Activated CD4-positive, alpha-beta T cell treated with anti-CD3 and anti-CD28 coated beads, Interleukin-2, amount 50 U/mL, for 24 hours (primary cell): ENCODE measurements at places on chromosomes 5 and 9.

- DNase-seq, result no peak
Measured at GRCh38 chr9:127185181-127185580, 62.7 kb upstream of the ANGPTL2 start.

DNA sequence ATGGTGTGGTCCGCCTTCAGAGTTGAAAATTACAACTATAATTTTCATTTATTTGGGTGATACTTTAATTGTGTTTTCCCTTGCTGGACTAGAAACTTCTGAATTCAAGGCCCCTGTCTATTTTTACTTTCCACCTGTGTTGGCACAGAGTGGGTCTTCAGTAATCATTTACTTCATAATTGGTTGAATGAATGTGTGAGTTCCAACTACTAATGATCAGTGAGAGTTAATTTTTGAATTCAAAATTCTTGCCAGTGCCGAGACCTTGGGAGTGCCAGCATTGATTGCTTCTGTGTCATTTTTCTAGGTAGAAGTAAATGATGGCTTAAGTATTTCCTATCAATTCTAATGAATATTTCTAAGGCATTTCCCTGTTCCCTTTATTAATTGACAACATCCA lies 61.4 kb downstream of the PARP8 start:
- no peak for DNase-seq

GRCh38 chr5:65916636-65917035 lies 9.7 kb upstream of the ERBIN start:
- no peak for DNase-seq

DNA sequence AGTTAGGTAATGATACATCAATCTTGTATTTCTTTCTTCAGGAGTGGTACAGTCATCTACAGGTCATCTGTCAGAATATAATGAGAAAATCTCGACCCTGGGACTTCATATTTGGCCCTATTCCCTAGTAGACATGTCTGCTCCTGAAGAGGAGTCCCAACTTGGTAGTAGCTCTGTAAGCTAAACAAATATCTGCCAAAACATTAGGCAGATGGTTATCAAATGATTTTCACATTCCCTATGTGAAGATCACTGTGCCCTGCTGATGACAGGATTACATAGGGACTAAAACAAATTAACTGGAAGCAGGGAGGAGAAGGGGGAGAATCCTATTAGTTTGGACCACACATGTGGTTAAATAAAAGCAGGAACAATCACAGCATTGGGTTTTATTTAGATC lies 138.6 kb upstream of the NFIB start:
- no peak for DNase-seq

DNA sequence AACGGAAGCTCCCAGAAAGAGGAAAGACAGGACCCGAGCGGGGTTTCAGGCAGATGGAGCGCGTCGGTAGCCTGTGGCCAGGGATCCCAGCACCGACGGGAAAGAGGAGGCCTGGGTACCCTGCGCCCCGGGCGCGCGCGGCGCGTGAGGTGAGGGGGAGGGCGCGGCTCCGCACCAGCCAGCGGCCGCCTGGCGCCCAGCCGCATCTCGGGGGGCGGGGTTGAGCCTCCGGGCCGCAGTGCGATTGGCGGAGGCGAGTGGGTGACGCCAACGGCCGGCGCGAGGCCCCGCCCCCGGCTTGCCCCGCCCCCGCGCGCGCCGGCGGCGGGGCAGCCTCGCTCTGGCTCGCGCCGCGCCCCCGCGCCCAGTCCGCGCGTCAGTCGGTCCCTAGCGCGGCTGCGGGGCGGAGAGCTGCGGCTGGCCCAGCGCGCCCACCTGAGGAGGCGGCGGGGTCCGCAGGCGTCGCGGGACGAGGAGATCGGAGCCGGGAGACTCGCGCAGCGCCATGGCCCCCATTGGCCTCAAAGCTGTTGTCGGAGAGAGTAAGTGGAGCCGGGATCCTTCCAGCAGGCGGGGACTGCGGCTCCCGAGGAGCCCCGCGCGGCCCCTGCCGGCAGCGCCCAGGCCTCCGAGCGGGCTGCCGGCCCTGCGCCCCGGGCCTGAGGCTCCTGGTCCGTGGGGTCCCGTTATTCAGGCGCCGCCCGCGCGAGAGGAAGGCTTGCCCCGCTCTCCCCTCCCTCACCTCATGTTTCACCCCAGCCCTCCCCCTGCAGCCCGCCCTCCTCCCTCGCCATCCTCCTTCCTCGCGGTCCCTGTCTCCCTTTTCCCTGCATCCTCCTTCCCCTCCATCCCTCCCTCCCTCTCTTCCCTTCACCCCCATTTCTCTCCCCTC lies at the start of gene STXBP1:
STXBP1 (plus strand) TSS at position 379 of the 892 bp plus-strand sequence; CDS start at position 506, 127 bp downstream.
- DNase-seq, result peak; percentile 50

- no peak for DNase-seq
Measured at GRCh38 chr5:142104491-142104890, 4.1 kb upstream of the NDFIP1 start.

- no peak for DNase-seq
Measured at GRCh38 chr5:6465831-6466790, 17.5 kb downstream of the UBE2QL1 start.

- no peak for DNase-seq
Measured at GRCh38 chr5:11148810-11149539, 387.9 kb upstream of the DAP start.

GRCh38 chr5:5658889-5659465 lies 236.5 kb downstream of the ICE1 start:
- DNase-seq, result no peak

DNA sequence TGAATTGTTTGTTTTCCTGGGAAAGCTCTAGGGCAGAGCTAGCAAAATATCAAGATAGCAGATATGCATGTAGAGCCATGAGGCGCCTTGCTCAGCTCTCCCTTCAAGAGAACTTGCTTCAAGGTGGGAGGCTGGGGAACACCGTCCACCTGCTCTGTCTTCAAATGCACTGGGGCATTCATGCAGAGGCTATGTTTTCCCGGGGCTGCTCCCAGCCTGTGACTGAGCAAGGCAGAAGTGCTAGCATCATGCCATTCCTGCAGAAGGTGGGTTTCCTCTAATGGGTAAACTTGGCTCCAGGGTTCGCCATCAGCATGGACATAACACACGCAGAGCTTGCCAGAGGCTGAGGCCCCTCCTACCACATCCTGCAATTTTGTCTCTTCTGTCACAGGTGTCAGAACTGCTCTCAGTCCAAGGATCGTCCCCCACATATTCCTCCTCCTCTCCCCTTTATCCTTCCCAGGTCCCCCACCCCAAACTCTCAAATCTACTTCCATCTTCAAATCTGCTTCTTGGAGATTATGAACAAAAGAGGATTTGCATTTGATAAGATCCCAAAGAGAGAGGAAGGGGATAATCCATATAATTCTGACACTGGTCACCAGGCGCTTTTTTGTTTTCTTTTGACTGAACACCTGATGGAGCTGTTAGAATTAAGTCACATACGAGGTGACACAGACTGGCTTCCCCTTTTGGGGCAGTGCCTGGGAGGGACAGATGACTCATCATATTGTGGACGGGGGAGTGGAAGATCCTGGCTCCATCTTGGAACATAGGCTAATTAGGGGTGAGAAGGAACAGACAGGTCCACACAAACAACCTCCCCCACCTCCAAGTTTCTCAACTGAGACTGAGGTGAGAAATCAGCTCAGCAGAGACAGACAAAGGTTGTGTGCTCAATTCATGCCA lies 85.0 kb upstream of the TAF11L2 start:
- DNase-seq, result no peak

GRCh38 chr9:99582814-99583213 lies 238.9 kb upstream of the NR4A3 start:
- no peak for DNase-seq

DNA sequence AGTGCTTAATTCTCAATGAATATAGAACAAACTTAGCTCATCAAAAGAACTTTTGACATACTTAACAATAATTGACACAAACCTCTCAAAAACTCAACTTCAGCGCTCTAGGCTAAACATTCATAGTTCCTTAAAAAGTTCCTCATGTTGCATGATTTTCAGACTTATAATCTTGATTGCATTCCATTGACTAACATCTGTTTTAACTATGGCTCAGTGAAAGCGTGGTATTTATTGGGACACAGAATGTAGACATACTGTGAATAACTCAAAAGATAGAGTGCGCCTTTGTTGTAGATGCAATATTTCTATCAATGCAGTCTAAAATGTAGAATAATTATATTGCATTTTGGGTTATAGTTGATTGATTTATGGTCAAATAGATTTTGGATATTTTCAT lies 227.1 kb upstream of the HAPLN1 start:
- DNase-seq, result no peak

DNA sequence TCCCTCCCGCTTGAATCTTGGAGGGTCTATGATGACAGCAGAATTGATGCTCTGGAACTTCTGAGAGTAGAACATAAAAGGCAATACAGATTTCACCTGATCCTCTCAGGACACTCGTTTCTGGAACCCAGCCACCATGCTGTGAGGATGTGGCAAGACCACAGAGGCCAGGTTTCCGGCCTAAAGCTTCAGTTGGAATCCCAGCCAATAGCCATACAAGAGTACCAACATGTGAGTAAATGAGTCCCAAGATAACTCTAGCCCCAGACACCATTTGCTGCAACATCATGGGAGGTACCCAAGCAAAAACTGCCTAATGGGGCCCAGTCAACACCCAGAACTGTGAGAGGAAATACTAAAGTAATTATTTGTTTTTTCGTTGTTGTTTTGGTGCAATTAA lies 65.7 kb upstream of the MARCHF11 start:
- no peak for DNase-seq

DNA sequence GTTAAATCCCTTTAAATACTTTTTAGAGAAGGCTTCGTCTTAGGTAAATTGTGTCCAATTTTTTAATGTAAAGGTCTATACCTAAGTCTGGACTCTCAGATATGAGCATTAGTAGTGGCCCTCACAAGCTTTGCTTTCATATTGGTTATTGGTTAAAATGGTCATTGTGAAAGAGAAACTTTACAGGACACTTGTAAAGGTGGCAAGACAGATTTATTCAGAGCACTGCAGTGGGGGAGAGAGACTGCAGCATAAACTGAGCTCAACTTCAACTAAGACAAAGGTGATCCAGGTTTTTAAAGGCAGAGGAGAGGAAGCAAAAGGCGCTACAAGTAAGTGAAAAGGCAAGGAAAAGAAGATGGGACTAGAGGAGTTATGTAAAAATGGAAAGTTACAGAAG lies 157.7 kb downstream of the PARP8 start:
- DNase-seq, result no peak

DNA sequence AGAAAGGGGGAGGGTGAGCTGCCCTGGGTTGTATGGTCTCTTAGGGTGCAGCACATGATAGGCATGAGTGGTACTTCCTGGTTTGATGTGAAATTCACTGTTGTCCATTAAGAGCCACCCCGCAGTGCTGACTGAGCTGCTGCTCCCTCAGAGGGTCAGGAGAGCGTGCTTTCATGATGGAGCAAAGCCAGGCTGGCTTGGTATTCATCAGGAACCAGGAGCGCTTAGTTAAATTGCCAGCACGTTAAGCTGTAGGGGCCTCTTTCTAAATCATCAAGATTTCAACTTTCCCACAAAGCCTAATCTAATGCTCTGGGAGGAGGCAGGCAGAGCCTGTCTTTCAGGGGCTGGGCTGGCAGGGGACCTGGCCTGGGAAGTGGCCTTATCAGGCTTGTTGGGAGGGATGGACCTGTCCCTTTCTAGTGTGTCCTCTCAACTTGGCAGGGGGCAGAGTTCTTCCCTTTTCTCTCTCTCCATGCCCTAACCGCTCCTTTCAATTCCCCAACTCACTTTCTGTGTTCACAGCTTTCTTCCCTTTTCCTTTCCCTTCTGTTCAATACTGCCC lies 7.9 kb downstream of the CYSTM1 start:
- DNase-seq, result no peak

GRCh38 chr5:53508125-53508524 lies 27.7 kb downstream of the FST start:
- no peak for DNase-seq

DNA sequence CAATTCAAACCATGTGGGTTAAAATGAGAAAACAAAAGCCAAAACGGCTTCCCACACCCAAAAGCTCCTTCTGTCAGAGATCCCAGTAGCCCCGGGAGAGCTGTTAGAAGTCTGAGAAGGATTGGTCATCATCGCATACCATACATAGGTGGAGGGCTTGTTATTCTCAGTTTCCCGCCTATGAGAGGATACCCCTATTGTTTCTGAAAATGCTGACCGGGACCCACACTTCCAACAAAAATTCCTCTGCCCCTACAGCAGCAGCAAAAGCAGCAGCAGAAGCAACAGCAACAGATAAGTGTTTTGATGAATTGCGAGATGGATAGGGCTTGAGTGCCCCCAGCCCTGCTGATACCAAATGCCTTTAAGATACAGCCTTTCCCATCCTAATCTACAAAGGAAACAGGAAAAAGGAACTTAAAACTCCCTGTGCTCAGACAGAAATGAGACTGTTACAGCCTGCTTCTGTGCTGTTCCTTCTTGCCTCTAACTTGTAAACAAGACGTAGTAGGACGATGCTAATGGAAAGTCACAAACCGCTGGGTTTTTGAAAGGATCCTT lies at the start of gene TEK:
TEK (plus strand) TSS at position 245 of the 561 bp plus-strand sequence. CDS start 366 bp downstream, outside the sequence.
- DNase-seq, result no peak

DNA sequence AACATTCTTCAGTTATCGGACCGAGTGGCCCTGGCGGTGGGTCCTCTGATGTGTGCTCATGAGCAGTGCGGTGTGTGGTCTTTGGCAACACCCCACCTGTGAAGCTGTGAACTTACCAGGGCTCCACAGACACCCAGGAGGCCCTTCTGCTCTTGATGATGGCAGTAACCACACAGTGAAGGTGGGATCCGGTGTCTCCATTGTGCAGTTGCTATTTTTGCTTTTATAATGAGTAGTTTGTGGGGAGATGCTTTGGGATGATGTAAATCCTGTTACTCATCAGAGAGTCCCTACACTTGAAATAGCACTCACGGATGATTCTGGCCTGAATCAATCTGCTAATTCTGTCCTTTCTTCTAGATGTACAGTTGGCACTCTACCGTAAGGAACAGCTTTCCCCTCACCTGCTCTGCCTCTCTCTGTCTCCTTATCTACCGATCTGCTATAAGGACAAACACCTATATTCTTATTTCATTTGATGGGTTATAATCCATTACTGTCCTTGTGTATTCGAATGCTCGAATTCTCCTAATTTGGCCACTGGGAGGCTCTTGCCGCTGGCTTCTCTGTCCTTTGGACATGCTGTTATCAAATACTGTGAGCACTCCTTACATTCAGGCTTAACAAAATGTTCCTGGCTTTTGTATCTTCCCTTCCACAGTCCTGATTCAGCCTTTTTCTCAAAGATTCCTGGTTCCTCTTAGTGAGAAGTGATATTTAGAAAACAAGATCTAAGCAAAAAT lies 20.2 kb downstream of the ATPSCKMT start:
- DNase-seq, result no peak

DNA sequence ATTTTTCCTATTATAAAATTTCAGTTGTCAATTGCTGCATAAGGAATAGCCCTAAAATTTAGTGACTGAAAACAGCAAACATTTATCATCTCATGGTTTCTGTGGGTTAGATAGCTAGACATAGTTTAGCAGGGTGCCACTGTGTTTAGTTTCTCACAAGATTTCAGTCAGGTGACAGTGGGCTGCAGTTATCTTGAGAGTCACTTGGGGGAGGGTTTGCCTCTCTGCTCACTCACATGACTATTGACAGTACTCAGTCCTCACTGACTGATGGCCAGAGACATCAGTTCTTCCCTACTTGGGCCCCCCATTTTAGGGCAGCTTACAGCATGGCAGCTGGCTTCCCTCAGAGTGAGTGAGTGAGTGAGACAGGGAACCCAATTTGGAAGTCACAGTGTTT lies 42.0 kb downstream of the PBX3 start:
- no peak for DNase-seq

- DNase-seq, result no peak
Measured at GRCh38 chr5:72283358-72283757, 36.7 kb downstream of the MRPS27 start.

- DNase-seq, result peak; percentile 70
Measured at GRCh38 chr5:156920042-156920860, 42.8 kb downstream of the TIMD4 start.
